Sciatic nerve (tissue), 2 donors: ENCODE measurements at places on chromosomes 5 and 9. TPM values are rescaled to one million over a fixed set of nuclear protein-coding genes. Genes with fewer than 3 reads are reported as not detected.

GRCh38 chr9:86912210-86912609 lies 35.1 kb downstream of the GAS1 start:
- DNase-seq = no peak

DNA sequence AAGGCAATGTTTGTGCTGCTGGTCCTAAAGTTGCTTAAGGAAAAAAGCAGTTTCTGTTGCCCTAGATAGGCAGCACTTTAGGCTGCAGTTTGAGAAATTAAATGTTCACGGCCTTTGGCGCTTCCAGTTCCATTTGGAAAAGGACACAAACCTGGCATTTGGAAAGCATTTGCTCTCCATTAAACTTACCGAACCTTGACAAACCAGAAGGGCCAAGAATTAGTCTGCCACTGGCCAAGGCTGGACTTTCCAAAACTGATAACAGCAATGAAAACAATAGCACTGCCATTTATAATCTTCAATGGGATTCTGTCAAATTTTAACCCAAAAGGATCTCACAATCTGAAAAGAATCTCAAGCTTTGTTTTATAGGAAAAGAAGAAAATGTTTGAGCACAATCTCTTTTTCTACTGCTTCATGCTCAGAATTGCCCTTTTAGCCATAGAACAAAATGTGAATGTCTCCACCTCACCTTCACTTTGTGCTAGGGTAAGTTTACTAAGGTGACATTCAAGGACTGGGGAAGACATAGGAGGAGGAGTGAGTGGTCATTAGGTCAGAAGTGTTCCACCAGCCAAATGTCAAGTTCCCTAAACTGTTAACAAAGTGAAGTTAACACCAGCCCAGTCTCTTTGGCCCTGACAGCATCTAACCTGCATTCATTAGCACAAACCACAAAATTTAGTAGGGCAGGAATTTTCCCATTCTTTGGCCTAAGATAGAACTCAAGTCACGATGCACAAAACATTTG lies 583.4 kb upstream of the DMAC1 start:
- no peak for DNase-seq

DNA sequence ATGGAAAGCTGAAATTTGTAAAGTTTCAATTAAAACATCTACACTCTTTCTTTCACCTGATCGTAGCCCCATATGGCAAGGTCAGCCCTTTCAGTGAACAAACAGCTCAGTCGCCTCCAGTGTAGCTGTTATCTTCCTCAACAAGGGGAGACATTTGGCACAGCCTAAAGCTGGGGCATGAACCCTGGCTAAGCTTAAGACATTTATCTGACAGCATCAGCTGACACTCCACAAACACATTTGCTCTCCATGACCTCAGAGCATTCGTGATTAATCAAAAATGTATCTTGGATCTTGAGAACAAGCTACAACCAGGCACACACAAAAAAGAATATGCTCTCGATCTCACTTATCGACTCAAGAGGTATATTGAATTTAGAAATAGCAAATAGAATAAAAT lies 67.3 kb downstream of the POU5F2 start:
- DNase-seq = no peak

GRCh38 chr5:148228392-148228984 lies 9.8 kb upstream of the MARCOL start:
- DNase-seq = no peak

The PLAC8L1 gene
- not detected for total RNA-seq

DNA sequence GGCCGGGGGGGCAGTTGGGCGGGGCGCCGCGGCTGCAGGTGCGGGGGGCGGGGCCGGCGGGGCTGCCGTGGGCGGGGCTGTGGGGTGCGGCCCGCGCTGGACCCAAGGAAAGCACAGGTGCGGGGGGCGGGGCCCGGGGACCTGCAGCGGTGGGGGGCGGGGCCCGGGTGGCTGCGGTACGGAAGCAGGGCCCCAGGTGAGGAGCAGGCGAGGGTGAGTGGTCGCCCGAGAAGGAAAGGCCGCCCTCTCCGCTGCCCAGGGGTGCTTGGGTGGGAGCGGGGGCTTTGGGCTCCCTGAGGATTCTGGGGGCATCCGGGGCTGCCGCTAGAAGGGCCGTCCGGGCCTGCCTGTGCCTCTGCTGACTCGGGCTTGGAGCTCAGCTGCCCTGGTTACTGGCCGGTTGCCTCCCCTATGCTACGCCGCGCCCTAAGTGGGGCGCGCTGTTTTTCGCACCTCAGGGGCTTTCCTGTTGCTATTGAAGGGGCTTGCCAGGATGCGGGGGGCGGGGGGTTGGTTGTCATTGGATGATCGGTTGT lies 767 bp downstream of the RALGPS1 start:
- peak; percentile 63 for DNase-seq

DNA sequence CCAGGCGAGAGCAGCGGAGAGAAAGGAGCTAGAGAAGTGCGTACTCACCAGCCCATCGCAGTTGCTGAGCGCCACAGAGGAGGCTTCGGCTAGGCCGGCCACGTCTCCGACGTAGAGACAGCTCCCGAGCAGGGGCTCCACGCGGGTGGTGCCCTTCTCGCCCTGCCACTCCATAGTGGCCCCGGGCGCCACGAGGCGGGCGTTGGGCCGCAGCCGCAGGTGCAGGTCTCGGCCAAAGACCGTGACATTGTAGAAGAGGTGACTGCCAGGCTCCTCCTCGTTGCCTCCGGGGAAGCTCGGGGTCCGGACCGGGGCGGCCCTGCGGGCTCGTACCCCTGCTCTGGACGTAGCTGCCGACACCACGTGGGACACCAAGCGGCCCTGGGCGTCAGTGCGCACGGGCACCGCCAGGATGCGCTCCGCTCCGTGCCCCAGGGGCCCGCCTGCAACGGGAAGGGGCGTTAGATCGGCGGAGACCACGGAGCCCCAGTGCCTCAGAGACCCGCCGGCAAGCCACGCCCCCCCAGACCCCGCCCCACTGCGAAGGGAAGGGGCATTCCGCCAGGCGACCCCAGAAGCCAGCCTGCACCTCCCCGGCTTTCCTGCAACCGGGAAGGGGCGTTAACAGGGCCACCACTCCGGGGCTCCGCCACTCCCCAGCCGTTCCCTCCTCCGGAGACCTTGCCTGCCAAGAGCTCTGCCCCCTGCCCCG lies 1.4 kb downstream of the ADAMTS2 start:
- peak; percentile 73 for DNase-seq

DNA sequence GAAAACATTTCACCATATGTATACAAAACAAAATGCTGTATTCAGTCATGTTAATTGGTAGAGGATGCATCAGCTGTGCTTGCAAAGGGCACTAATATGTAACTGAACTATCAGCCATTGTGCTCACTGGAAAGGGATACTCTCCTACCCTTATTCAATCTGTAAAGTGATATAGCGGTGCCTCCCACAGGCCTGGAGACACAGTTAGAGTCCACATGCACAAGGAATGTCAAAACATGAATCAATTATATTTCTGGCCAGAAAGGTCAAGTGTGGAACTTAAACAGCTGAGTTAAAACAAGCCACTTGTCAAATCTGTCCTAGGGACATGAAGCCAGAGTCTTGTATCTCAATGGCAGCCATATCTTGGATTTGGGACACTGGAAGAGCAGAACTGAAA lies 71.2 kb upstream of the IZUMO3 start:
- no peak for DNase-seq

The PCDHB11 gene
- 9.9 TPM for total RNA-seq

- no peak for DNase-seq
Observed at GRCh38 chr5:115671939-115672338, 46.1 kb upstream of the TMED7 start.

The LTC4S gene
- total RNA-seq = 21.7 TPM

DNA sequence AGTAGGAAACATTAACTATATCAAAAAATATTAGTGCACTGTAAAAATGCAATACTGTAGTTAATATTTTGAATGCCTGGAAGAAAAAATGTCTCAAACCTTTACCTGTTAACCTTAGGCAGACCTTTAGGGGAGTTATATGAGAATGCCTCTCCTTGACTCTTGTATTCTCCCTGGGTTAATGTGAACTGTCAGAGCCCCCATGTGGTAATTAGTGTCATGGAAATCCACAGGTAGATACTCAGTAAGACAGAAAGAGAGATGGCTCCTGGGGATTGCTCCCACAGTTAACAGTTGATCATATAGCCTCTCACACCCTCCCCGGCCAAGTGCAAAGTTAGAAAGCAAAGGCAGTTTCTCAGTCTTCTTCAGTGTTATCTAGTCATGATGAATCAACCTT lies 742.8 kb downstream of the NR2F1-AS1 start:
- DNase-seq = no peak

The ARSI gene
- total RNA-seq = 6.3 TPM

- DNase-seq = no peak
Observed at GRCh38 chr9:93702261-93702660, 125.9 kb downstream of the PHF2 start.

DNA sequence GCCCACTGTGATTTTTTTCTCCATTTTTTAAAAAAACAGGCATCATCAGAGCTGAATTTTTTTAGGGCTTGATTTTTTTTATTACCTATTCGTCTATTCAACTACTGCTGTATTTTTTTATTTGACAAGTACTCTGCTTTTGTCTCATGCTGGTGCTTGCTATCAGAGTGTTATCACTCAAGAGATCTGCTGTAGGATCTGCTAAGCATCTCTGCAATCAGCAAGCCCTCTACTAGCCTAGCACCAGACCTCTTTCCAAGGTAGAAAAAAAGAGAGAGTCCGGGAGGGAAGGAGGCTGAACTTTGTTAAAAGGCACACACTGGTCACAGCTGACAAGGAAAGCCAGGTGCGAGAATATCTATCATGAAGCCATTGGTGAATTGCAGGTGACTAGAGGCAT lies 413.8 kb upstream of the CCNH start:
- DNase-seq = no peak

The CARD9 gene
- 4.0 TPM for total RNA-seq

DNA sequence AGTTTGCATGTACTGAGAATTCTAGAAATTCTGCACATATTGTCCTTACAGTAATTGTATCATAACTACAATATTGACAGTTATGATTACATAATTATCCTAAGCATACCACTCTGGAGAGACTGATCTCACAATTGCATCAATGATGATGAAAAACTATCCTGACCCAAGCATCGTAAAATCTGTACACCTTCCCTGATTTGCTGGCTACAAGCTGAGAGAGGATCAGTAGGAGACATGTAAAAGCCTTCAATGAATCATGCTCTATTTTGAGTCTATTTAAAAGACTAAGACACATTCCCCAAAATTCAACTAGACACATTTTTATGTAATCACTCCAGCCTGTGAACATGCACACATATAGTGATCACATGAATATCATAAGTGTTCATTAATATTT lies 1833.8 kb downstream of the EFNA5 start:
- no peak for DNase-seq

DNA sequence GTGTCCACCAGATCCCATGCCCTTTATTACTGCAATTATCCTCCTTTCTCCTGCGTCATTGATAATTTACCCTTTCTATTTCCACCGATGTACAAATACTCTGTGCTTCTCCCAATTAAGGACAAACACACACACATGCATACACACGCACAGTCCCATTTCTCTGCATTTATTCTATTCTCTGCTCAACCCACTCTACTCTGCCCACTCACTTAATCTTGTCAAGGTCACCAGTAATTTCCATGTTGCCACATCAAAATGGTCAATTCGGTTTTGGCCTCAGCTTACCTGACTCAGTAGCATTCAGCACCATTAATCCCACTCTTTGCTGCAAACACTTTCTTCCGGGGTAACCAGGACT lies 14.6 kb upstream of the STRBP start:
- no peak for DNase-seq

DNA sequence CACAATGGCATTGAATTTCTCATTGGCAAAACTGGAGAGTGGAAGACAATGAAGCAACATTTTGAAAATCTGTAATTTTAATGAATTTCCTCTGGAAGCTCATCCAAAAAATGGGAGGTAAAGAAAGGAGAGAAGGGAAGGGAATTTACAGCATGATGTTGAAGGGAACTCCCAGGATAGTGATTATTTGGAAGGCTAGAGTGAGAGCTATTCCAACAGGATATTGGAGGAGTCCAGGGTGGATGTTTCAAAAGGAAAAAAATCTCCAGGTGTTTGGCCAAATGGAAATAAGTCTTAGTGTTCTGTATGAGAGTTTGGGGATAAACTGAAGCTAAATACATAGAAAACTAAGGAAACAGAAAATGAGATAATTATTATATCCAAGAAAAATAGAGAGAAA lies 106.2 kb downstream of the IZUMO3 start:
- no peak for DNase-seq

GRCh38 chr5:172701291-172701656 lies 60.2 kb downstream of the NEURL1B start:
- DNase-seq = no peak

GRCh38 chr9:36132086-36132485 lies 4.4 kb upstream of the GLIPR2 start:
- DNase-seq = no peak

- no peak for DNase-seq
Observed at GRCh38 chr9:11417782-11418181, 805.0 kb upstream of the PTPRD start.

GRCh38 chr9:137032858-137033257 lies 970 bp upstream of the FUT7 start:
- DNase-seq = no peak

DNA sequence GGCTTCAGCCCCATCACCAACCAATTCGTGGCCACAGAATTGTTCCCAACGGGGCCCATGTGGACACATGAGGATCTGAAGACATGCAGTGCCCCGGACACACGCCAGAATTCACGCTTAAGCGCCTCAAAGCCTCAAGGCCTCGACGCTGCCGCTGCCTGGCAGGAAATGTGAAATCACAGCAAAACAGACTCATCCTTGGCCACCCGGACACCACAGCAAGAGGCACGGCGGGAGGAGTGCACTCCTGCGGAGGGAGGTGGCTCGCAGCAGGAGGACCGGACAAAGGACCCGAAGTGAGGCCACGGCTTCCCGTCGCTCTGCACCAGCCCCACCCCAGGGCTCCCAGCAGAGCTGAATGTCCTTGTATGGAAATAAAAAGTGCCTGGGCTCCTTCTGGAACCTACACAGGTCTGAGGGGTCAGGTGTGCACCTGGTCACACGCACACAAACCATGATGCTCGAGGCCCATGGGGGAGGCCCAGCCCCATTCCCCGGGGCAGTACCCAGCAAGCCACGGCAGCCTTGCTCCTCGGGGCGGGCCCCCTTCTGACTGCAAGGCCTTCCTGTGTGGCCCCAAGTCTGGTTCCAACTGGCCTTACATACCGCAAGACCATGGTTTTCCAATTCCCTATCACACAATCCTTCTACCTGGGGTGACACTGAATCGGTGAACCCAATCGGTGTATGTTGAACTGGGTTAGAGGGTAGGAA lies 10.0 kb downstream of the SEC16A start:
- DNase-seq = no peak

The CCL21 gene
- not detected for total RNA-seq

The ACTBL2 gene
- total RNA-seq = not detected

The PFN3 gene
- not detected for total RNA-seq

The SLC46A2 gene
- 0.27 TPM for total RNA-seq

The PPIP5K2 gene
- total RNA-seq = 103 TPM

The ABLIM3 gene
- 67.6 TPM for total RNA-seq

GRCh38 chr5:81408496-81408895 lies 14.6 kb upstream of the ACOT12 start:
- DNase-seq = no peak

DNA sequence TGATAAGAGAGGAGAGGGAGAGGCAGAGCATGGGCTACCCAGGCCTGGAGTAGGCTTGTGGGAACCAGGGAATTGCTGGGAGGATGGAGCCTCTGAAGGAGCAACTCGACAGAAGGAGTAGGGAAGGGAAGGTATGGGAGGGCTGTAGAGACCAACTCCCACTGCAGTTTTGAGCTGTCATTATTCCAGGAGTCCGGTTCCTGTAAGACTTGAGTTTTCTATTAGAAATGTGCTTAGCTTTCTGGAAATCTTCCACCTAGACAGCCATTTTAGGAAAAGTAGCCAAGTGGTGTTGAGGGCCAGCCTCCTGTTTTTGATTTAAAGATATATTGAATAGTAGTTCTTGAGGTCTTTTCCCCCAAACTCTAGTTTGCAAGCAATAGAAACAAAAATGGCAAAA lies 323.5 kb downstream of the LRRC70 start:
- no peak for DNase-seq
